ENCODE measurements at places on chromosomes 11 and 22. TPM values are rescaled to one million over a fixed set of nuclear protein-coding genes. Genes with fewer than 3 reads are reported as not detected.

Gene HORMAD2
- not detected for total RNA-seq

Gene FAT3
- not detected for total RNA-seq

Gene TBX1
- total RNA-seq = not detected

- DNase-seq = no peak
Observed at GRCh38 chr22:48630433-48630754, 1197.3 kb downstream of the BRD1 start.

GRCh38 chr11:66339686-66340483 is 3.7 kb upstream of the RIN1 start:
- DNase-seq = no peak

Gene GGTLC3
- not detected for total RNA-seq

- no peak for DNase-seq
Observed at GRCh38 chr11:95095858-95096587, 6.4 kb downstream of the ENDOD1 start.

- DNase-seq = no peak
Observed at GRCh38 chr11:79845002-79845709, 404.3 kb upstream of the TENM4 start.

- no peak for DNase-seq
Observed at GRCh38 chr22:34804604-34805003, 261.4 kb upstream of the ISX start.

GRCh38 chr22:23207729-23208393 is 27.6 kb downstream of the BCR start:
- no peak for DNase-seq

- no peak for DNase-seq
Observed at GRCh38 chr11:102343809-102344208, 3.2 kb upstream of the BIRC2 start.

Gene CREBZF
- total RNA-seq = 33.3 TPM

Gene MCAT
- 5.9 TPM for total RNA-seq

Gene CBLIF
- total RNA-seq = not detected

GRCh38 chr11:76232026-76232665 is 25.8 kb upstream of the WNT11 start:
- peak; percentile 72 for DNase-seq

- DNase-seq = no peak
Observed at GRCh38 chr11:114982141-114982540, 303.8 kb downstream of the NXPE2 start.

DNA sequence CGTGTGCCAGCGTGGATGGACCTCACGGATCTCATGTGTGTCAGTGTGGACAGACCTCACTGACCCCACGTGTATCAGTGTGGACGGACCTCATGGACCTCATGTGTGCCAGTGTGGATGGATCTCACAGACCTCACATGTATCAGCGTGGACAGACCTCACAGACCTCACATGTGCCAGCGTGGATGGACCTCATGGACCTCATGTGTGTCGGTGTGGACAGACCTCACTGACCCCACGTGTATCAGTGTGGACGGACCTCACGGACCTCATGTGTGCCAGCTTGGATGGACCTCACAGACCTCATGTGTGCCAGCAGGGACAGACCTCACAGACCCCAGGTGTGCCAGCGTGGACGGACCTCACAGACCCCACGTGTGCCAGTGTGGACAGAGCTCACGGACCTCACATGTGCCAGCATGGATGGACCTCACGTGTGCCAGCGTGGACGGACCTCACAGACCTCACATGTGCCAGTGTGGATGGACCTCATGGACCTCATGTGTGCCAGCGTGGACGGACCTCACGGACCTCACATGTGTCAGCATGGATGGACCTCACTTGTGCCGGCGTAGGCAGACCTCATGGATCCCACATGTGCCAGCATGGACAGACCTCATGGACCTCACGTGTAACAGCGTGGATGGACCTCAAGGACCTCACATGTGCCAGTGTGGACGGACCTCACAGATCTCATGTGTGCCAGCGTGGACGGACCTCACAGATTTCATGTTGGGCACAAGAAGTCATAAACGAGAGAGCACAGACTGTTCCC is 18.2 kb downstream of the TTLL8 start:
- no peak for DNase-seq

Gene ADAMTS8
- total RNA-seq = not detected

Gene TYR
- total RNA-seq = not detected

- DNase-seq = no peak
Observed at GRCh38 chr11:73047773-73048371, 94.2 kb downstream of the FCHSD2 start.

Gene CRYBB2
- total RNA-seq = not detected

- no peak for DNase-seq
Observed at GRCh38 chr22:26554956-26555355, 35.0 kb downstream of the TPST2 start.

- no peak for DNase-seq
Observed at GRCh38 chr11:109034339-109034696, 369.4 kb downstream of the DDX10 start.

Gene RBX1
- 22.3 TPM for total RNA-seq

DNA sequence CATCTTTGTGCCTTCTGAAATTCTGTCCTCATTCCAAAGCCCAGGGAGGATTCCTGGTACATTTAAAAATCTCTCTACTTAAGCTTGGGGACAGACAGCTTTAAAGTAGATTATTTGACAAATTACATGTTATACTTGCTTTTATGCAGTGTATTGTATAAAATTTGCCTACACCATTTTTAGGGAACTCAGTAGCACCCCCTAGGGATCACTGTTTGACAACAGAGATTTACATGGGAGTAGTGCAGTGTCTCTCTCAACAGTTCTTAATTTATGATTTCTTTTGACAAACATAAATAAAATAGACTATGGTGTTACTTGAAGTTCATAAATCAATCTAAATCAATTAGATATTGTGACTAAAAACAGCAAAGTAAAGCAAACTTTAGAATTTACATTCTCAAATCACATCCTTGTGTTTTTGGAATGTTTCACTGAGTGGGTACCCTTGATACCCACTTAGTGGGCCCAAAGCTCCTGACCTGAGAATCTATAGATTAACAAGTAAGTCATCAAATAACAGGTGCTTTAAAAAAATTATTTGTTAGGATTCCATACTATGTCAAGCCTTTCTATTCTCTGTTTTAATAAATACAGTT is 428.8 kb downstream of the DYNC2H1 start:
- no peak for DNase-seq

- DNase-seq = no peak
Observed at GRCh38 chr22:47657224-47657623, 894.8 kb downstream of the TBC1D22A start.

GRCh38 chr11:78390809-78391208 is 26.8 kb downstream of the GAB2 start:
- no peak for DNase-seq

DNA sequence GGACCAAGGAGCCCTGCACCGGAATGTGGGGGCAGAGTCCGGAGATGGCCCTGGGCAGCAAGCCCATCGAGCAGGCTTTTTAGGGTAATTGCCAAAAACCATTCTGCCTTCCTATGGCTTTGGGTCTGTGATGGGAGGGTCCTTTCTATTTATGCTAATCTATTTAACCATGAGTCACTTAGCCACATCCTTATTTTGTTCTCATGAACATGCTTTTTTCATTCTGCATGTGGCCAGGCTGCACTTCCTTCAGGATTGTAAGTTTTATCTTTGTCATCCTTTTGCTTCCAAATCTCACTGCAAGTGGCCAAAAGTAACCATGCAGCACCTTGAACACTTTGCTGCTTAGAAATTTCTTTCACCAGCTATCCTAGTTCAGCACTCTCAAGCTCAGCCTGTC is 88.3 kb downstream of the EFCAB6 start:
- no peak for DNase-seq

GRCh38 chr22:43313244-43313889 is 29.8 kb downstream of the SCUBE1 start:
- DNase-seq = no peak

- DNase-seq = no peak
Observed at GRCh38 chr11:74162681-74163467, 7.9 kb downstream of the C2CD3 start.

Gene SLC35F2
- 4.5 TPM for total RNA-seq

- no peak for DNase-seq
Observed at GRCh38 chr11:83026229-83026628, 45.5 kb downstream of the RAB30 start.

Gene NARS2
- 6.3 TPM for total RNA-seq

DNA sequence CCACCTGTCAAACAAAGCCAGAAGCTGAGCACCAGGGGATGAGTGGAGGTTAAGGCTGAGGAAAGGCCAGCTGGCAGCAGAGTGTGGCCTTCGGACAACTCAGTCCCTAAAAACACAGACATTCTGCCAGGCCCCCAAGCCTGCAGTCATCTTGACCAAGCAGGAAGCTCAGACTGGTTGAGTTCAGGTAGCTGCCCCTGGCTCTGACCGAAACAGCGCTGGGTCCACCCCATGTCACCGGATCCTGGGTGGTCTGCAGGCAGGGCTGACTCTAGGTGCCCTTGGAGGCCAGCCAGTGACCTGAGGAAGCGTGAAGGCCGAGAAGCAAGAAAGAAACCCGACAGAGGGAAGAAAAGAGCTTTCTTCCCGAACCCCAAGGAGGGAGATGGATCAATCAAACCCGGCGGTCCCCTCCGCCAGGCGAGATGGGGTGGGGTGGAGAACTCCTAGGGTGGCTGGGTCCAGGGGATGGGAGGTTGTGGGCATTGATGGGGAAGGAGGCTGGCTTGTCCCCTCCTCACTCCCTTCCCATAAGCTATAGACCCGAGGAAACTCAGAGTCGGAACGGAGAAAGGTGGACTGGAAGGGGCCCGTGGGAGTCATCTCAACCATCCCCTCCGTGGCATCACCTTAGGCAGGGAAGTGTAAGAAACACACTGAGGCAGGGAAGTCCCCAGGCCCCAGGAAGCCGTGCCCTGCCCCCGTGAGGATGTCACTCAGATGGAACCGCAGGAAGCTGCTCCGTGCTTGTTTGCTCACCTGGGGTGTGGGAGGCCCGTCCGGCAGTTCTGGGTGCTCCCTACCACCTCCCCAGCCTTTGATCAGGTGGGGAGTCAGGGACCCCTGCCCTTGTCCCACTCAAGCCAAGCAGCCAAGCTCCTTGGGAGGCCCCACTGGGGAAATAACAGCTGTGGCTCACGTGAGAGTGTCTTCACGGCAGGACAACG is 11.7 kb downstream of the CXCR5 start:
- DNase-seq = peak; percentile 62

DNA sequence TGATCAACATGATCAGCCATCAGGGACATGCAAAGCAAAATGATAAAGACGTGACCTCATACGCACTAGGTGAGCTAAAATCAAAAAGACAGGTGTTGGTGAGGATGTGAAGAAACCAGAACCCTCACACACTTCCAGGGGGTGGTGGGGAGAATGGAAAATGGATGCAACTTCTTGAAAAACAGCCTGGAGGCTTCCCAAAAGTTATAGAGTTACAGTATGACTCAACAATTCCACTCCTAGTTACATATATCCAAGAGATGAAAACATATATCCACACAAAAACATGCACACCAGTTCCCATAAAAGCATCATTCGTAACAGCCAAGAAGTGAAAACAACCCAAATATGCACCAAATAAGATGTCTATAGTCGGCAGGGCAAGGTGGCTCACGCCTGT is 42.1 kb upstream of the APLNR start:
- no peak for DNase-seq

DNA sequence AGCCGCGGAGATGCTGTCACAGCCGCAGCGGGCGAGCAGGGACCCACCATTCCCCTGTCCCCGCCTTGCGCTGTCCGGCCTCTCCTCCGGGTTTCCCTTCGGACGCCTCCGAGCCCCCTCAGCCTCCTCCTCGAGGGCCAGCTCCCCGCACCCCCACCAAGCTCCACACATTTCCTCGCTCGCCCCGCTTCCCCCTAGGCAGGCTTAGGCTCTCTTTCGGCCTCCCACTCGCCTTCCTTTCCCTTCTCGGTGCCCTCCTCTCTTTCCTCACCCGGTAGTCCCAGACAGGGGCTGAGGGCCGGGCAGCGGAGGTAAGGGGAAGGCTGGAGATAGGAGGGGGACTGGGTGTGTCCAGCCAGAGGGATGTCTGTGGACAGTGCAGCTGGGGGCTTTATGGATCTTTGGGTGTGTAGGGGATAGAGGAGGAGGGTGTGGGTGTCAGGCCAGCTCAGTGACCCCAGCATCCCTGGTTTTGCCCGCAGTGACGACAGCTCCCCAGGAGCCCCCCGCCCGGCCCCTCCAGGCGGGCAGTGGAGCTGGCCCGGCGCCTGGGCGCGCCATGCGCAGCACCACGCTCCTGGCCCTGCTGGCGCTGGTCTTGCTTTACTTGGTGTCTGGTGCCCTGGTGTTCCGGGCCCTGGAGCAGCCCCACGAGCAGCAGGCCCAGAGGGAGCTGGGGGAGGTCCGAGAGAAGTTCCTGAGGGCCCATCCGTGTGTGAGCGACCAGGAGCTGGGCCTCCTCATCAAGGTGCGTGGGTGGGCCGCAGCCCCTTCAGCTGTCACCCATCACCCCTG is 1.6 kb downstream of the KCNK4 start:
- DNase-seq = no peak

DNA sequence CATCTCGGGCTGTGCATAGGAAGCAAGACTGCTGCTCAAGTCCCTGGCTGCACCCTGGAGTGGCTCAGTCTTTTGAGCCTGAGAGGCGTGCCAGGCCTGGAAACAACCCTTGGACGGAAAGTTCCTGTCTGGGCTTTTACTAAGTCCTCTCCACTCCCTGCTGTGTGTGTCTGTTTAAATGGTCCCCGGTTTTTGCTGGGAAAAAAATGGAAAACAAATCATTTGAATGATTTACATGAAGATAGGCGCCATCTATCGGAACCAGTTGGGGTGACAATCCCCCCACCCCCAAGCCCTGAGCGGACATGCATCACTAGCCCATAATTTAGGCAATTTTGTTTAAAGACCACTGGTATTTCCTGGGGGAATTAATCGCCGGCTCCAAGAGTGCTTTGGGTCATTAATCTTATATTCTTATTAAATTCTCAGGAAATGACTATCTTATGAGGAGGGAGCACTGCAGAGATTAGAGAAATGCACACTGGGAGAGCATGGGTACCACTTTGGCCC is 2.7 kb upstream of the GAB2 start:
- peak; percentile 55 for DNase-seq

Gene OR51F1
- not detected for total RNA-seq

- no peak for DNase-seq
Observed at GRCh38 chr22:37547251-37547741, 13.0 kb upstream of the CDC42EP1 start.

Gene SYTL2
- total RNA-seq = 43.6 TPM

Gene OR8G5
- not detected for total RNA-seq

DNA sequence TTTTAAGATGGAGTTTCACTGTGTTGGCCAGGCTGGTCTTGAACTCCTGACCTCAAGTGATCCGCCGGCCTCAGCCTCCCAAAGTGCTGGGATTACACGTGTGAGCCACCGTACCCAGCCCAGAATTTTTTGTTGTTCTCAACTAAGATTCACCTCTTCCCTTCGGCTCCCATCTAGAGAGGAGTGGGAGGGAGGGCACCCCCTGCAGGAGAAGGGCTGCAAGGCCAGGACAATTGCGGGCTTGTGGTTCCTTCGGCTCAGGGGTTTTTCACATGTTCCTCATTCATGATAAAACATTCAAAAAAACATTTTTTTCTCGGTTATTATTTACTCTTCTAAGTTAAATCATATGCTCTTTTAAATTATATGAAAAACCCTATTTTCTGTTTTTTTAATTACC is 201.1 kb upstream of the LRRC4C start:
- DNase-seq = no peak

All from CD8-positive, alpha-beta T cell (primary cell).